WTC11 (cell line): ENCODE measurements at places on chromosomes 11 and 22. TPM values are rescaled to one million over a fixed set of nuclear protein-coding genes. Genes with fewer than 3 reads are reported as not detected.

The OR2AG1 gene
- not detected in 3 replicates for total RNA-seq

DNA sequence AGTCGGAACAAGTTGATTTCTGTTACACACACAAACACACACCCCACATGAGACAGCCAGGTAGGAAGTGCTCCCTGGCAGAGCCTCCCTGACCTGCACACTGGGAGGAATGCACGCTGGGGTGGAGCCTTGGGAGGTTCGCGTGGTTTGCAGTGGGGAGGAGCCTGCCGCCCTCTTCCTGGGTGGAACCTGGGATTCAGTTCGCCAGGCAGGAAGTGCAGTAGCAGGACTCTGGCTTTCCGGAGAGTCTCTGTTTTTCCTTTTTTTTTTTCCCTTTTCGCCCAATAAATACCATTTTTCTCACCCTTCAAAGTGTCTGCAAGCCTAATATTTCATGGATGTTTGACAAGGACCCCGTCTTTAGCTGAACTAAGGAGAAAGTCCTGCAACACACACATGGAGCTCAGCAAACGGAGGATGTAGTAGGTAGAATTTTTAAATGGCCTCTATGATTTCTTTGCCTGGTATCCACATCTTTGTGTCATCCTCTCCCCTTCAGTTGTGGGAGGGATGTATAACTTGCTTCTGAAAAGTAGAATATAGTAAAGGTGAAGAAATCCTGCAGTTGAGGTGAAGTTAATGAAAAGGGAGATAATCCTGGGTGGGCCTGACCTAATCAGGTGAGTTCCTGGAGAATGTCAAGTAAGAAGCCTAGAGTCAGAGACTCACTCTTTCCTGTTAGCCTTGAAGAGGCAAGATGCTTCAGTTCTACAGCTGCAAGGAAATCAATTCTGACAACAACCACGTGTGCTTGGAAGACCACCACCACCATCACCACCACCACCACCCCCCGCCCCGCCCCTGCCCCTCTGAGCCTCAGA, 72.9 kb downstream of the PIWIL4 start:
- no peak overlapping the region for H3K4me3 ChIP-seq
- H3K4me1 ChIP-seq: peaks cover 72% of the 10 kb centered on the region
- H3K36me3 ChIP-seq: peaks cover 23% of the 10 kb centered on the region
- H3K27ac ChIP-seq: no peak overlapping the region

The RBM14 gene
- total RNA-seq: 92.0 to 146 TPM (median 137 TPM) in 3 replicates

- no peaks in the 10 kb centered on the region for H3K36me3 ChIP-seq
- H3K27me3 ChIP-seq: no peaks in the 10 kb centered on the region
- no peak overlapping the region for H3K4me3 ChIP-seq
- H3K27ac ChIP-seq: peak overlapping the region; percentile 90
These were observed 122.9 kb downstream of the MAML2 start for GRCh38 chr11:96219981-96220623.

GRCh38 chr11:76577226-76577920, 93.2 kb downstream of the LRRC32 start:
- no peak overlapping the region for H3K4me3 ChIP-seq
- H3K36me3 ChIP-seq: peaks cover 4% of the 10 kb centered on the region
- no peak overlapping the region for H3K27ac ChIP-seq
- no peak for DNase-seq

DNA sequence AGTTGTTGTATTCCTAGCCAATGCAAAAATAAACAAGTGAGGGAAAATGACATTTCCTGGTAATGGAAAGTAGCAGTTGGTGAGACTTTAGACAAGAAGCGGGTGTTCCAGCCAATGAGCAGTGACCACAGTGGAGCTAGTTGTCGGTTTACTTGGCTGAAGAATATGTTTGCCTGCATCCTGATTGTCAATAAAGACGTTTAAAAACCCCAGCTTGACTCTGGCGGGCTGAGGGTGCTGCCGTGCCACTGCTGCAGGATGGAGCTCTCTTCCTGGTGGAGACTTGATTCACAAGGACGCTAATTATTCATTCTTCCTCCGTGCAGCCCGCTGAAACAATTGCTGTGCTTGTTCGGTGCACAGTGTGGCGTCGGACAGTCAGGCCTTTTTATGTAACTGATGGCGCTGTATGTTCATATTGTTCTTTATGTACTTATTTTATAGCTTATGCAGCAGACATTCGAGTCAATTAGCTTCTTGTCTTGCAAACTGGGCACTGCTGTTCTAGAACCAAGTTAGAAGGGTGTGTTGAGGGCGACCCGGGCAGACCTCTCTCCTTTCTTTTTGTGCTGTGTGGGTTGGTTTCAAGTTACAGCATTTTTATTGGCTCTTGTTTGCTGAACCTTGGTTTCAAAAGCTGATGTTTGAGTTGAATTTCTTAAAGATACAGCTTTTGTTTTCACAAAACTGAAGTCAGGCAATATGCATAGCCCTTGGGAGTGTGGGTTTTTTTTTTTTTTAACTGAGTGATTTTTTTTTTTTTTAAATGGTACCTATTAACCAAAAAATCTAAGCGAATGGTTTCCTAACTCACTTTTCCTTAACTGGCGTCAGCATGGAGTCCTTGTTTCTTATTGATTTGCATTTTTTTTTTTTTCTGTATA, 153.9 kb downstream of the TEAD1 start:
- no peaks in the 10 kb centered on the region for H3K27me3 ChIP-seq
- DNase-seq: no peak
- H3K27ac ChIP-seq: peak overlapping the region; percentile 99
- H3K4me1 ChIP-seq: peaks cover 89% of the 10 kb centered on the region

- peak; percentile 59 for DNase-seq
- peak overlapping the region; percentile 53 for H3K4me3 ChIP-seq
- peaks cover 52% of the 10 kb centered on the region for H3K4me1 ChIP-seq
- peaks cover 4% of the 10 kb centered on the region for H3K27me3 ChIP-seq
- no peaks in the 10 kb centered on the region for H3K36me3 ChIP-seq
These were observed 4.3 kb downstream of the GRK2 start for GRCh38 chr11:67270256-67271204.

The SLC37A2 gene
- 1.3 to 2.2 TPM (median 2.1 TPM) in 3 replicates for total RNA-seq

The GANAB gene
- 323 to 350 TPM (median 327 TPM) in 3 replicates for total RNA-seq

DNA sequence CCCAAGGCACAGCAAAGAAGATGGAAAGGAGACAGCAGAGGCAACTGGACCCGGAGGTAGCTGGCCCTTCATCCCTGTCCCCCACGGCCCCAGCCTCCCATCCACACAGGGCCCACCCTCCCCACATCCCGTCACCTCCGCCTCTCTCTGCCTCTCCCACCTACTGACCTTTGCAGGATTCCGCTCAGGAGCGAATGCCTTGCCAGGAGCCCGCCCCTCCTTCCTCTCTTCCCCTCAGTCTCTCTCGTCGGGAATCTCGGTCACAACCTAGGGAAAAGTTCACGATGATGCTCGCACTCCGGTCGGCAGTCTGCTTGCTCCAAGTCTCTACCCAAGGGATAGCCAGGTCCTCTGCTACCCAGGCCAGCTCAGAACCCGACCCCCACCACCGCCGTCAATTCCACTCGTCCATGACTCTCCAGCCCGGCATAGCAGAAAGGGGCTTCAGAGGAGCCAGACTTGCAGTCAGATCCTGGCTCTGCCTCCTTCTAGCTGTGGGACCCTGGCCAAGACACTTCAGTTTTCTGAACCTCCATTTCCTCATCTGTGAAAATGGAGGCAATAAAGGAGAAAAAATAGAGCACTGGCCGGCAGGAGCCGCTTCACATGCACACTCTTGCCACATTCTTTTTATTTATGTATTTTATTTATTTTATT, 10.2 kb downstream of the AHNAK start:
- H3K36me3 ChIP-seq: peaks cover 9% of the 10 kb centered on the region; the same call in 1 of the 2 replicates
- no peak overlapping the region for H3K27ac ChIP-seq
- peak overlapping the region; percentile 41 for H3K4me3 ChIP-seq

DNA sequence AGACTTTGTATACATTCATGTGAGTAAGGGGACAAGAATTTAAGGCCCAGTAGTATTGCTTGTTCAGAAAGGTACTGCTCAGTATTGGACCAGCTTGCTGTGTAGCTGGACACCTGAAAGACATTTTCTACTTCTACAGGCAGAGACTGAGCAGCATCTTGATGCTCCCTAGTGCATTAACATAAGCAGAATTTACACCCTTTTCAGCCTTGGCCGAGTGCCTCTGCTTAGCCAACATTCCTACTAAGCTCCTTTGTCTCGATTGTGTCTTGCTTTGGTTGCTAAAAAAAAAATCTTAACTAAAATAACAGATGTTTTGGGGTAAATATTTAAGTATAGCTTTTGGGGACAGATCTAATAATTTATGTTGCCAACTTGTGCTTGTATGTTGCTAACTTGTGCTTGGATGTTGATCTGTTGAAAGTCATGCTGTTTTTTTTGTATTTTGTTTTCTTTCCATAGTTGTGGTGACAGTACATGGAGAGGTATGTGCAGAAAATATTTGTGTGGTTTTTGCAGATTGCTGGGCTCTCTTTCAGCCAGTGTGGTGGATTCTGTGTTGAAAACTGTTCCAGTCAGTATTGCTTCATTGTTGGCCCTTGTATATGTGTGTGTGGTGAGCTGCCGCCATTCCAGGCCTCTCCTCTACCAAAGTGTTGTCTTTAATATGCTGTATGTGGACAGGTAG, 3.7 kb downstream of the PTS start:
- H3K27ac ChIP-seq: no peak overlapping the region
- no peak overlapping the region for H3K4me3 ChIP-seq
- H3K4me1 ChIP-seq: peaks cover 17% of the 10 kb centered on the region
- H3K36me3 ChIP-seq: peaks cover 20% of the 10 kb centered on the region
- peaks cover 2% of the 10 kb centered on the region; the same call in 1 of the 2 replicates for H3K27me3 ChIP-seq

DNA sequence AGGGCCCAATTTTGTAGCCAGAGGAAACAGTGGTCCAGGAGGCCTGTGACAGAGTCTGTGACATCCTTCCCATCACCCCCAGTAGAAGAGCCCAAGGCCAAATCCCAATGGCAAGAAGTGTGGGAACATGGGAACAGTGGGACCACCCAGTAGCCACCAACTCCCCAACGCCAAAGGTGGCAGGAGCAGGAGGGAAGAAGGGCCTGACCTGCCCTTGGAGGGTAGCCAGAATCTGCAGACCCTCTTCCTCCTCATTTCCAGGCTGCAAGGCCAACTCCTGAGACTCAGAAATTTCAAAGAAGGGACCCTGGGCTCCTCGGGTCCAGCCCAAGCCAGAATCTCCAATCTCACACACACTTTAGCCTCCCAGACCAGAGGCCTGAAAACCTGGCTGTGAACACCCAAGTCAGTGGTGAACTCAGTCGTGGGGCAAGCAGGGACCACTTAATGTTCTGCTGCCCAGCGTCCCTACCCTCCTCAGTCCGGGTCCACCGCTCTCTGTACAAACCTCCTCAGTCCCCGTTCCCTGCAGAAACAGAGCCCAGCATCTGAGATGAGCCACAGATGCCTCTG, 6.2 kb downstream of the RAB3IL1 start:
- H3K27me3 ChIP-seq: peaks cover 11% of the 10 kb centered on the region
- no peak overlapping the region for H3K27ac ChIP-seq
- DNase-seq: no peak
- peaks cover 19% of the 10 kb centered on the region for H3K4me1 ChIP-seq
- H3K4me3 ChIP-seq: no peak overlapping the region

The ZFP91 gene
- total RNA-seq: 27.0 to 29.0 TPM (median 28.1 TPM) in 3 replicates
